SIG-M5 (cell line): ENCODE measurements at places on chromosomes 7 and 10.
A peak's percentile ranks its signal among the peaks of the same experiment; 100 is the strongest.

DNA sequence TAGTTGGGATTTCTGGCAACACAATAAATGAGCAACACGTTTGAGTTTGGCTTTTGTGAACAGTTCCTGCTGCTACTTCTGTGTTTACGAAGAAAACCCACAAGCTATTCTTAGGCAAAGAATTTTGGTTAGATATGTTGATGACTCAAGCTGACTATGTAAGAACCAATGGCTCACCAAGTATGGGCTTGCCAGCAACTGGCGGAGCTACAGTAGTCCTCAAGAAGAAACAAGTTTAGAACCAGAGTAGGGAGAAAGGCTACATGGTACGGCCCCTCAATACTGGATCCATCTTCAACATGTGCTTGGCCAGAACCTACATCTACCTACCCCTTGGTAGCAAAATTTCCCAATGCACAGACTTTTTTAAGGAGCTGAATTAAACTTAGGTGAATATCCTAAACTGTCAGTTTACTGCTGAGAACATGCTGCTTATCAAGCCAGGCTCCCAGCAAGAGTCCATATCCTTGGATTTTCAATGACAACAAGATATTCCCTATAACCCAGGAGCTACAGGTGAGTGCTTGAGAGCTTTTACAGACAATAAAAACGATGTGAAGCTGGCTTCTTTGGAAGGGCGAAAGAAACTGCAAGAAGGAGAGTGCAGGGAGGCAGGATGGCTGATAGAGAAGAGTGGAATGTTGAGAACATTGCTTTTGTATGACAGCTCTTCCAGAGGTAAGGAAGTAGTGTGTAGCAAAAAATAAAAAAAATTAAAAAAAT, 74.3 kb upstream of the ASAH2 start:
- DNase-seq: peak; percentile 42

- DNase-seq: no peak
Measured at GRCh38 chr10:95537542-95537927, 23.6 kb downstream of the SORBS1 start.

DNA sequence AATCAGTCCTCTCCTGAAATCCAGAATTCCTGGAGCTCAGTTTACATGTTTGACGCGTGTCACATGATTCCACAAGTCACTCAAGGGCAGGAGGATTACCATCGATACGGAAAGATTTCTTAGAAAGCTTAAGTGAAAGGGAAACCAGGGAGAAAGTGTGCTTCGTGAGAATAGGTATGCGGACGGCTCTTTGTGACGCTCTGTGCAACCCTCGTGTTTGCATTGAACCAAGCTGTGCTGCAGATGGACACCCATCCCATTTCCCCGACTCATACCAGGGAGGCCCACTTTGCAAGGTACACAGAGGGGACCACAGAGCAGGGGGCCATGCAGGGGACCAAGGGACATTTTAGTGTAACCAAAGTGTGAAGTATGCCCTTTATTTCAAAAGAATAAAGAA, 43.2 kb downstream of the IKZF1 start:
- no peak for DNase-seq

DNA sequence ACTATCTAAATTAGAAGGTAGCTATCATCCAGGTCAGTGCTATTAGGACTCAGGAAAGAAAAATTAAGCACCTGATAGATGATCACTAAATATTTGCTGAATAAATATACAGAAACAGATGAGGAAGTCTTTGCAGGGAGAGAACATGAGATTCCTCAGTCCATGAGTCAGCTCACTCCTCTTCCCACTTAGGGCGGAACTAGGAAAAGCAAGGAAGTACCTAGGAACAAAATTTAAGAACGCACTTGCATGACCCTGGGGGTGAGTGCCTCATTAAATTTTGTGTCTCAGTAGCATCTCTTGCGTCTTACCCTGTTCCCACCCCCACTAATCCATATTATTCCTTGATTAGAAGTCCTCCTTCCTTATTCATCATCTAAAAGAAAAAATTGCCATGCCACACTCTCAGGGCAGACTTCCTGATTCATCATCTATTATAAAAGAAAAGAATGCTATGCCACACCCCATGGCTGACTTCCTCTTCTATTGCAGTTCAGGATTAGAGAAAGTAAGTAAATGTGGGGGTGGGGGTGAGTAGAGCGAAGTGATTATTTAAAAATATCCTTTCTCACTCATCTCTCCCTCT, 208.8 kb downstream of the THSD7A start:
- no peak for DNase-seq

DNA sequence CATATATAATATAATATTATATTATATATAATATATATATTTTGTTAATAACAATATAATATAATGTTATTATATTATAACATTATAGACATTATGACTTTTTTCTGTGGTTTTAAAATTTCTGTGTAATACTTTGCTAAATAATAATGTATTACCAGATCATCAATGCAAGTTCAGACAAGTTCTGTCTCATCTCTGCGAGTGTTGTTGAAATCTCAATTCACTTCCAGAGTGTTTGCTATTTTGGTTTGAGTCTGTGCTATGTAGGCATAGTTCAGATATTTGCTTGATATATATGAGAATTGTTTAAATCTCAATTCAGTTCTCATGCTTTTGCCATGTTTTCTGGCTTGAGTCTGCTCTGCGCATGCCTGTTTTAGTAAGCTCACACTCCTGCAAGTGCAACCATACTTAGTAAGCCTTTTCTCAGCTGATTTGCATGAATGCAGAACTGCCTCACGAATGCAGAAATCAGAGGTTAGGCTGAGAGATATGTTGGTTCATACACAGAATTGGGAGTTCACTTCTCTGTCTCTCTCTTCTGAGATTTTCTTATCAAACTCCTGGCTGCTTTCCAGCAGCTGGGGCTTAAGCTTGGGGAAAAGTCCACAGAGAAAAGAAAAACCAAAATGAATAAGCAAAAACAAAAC, 830.2 kb upstream of the SORCS1 start:
- DNase-seq: no peak

- DNase-seq: no peak
Measured at GRCh38 chr10:3365630-3366029, 193.0 kb upstream of the PITRM1 start.

DNA sequence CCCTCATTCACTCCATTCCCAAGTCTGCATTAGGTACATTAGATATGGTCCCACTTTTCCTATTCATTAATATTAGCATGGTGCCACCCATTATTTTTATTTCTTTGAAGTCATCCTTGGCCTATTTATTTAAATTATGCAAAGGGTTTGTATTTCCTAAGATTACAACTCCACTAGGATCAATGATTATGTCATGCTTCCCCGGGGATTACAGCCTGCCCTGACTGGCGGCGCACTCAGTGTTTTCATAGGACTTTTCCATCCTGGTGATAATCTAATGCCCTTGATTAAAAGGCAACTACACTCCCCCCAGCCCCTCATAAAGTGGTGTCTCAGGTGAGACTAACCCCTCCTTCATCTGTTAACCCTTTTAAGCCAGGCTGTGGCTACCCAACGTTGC, 187.2 kb downstream of the POU6F2 start:
- no peak for DNase-seq

DNA sequence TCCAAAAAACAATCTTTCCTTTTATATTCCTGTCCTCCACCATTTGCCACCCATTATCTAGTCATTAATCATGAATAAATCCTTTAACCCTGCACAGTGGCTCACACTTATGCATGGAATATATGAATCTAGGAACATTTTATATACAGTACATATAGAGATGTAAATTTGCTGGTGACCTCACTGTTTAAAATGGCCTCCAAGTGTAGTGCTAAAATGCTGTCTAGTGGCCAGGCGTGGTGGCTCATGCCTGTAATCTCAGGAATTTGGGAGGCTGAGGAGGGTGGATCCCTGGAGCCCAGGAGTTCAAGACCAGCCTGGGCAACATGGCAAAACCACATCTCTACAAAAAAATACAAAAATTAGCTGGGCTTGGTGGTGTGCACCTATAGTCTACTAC, 9.6 kb downstream of the NANOS1 start:
- DNase-seq: no peak

- DNase-seq: peak; percentile 1
Measured at GRCh38 chr10:21953585-21954057, 49.9 kb downstream of the DNAJC1 start.

DNA sequence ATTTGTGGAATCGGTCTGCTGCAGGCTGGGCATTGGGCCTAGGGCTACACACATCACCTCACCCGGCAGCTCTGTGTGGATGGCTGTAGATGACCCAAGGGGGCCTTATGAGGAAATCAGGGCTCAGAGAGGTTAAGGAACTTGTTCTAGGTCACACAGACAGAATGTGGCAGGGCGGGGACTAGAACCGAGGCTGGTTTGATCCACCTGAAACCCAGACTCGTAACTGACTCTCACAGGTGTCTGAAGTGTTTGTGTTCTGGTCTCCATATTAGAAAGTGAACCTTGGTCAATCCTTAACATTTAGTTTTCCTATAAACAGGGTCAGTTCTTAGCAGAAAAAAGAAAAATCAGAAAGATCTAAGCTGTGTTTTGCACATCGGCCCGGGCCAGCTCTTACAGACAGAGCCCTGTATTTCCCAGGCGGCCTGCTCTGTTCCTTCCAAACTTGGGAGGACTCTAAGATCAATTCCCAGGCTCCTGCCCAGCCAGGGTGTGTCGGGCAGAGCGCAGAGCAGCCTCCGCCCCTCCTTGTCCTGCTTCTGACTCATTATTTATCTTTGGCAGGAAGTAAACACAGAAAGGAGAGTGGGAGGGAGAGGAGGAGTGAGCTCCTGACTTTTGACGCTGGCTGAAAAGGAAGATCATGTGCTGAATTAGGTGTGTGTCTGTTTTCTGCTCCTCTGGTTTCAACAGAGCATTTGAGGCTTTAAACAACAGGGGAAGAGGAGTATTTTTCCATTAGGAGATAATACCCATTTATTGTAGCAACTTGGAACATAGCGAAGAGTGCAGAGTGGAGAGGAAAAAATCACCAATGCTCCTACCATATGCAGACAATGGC, 74.1 kb downstream of the TACC2 start:
- DNase-seq: no peak

GRCh38 chr10:77172086-77172485, 465.5 kb downstream of the KCNMA1 start:
- DNase-seq: no peak

- DNase-seq: no peak
Measured at GRCh38 chr10:10392511-10392910, 625.2 kb upstream of the CELF2 start.

DNA sequence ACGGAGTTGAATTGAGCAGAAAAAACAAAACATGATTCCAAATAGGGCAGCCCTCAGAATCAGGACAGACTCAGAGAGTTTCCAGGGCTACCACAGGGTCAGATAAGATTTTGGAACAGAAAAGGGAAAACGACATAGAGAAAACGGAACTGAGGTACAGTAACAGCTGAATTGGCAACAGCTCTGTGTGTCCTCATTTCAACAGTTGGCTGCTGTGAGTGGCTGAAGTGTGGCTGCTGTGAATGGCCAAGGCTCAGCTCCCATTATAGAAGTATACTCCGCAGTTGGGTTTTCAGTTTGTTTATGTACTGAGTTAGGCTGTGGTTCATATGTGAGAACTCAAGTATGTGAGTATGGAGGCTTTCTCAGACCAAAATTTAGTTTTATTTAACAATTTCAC, 32.0 kb downstream of the ANTXRL start:
- no peak for DNase-seq

GRCh38 chr7:110804501-110804900, 286.4 kb upstream of the LRRN3 start:
- DNase-seq: no peak

DNA sequence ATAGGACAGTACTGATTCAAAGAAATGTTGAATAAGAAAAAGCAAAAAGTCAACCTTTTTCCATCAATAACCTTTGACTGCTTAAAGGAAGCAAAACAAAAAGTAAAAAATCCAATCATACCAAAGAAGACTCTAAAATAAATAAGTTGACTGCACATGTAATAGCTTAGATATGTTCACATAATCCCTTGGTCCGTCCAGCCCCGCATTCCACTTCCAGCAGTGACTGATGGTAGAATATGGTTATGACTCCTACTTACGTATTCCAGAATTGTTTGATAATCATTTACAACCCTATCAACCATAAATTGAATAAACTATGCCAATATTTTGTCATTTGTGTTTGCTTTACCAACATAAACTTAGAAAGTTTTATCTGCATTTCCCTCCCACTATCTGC, 77.9 kb downstream of the CTNNA3 start:
- DNase-seq: no peak

- DNase-seq: no peak
Measured at GRCh38 chr7:90383861-90384260, 19.4 kb upstream of the CLDN12 start.

DNA sequence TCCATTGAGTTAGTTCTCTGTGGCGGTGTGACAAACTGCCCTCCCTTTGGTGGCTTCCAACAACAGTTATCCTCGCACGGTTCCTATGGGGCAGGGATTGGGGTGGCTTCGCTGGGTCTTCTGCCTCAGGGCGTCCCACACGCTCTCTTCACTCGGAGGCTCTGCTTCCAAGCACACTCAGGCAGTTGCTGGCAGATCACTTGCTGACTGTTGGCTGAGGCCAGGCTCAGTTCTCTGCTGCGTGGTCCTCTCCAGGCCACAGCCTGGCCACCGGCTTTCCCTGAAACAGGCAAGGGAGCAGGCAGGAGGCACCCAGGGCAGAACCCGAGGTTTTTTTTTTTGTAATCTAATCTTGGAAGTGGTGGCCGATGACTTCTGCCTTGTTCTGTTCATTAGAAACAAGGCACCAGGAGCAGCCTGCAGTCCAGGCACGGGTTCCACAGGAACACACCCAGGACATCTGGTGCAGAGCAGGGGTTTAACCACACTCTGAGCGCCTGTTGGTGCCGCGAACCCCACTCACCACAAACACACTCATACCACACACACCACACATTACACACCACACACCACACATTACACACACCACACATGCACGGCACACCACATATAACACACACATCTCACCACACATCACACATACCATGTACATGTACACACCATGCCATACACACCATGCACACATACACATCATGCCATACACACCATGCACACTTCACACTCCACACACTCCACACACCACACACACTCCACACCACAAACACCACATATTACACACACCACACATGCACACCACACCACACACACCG, 112.2 kb downstream of the PTPN20 start:
- DNase-seq: no peak

DNA sequence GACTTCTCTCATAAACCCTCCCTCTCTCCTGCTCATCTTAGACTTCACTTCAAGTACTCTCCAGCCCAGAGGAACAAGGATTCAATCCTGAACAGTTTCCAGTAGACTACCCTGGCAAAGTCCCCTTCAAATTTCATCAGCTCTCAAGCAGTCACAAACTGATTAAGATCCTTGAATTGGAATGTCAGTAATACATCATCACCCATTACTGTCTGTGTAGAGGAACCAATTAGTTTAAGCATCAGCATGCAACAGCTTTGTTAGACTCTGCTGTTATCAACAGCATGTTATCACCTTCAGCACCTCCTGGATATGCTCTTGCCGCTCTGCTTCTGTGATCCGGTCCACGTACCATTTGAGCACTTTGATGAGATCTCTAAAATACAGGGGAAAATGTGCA, 307.0 kb upstream of the IMMP2L start:
- no peak for DNase-seq

GRCh38 chr7:155918720-155919390, 106.6 kb upstream of the SHH start:
- DNase-seq: no peak

- no peak for DNase-seq
Measured at GRCh38 chr10:125165584-125166573, 5.5 kb upstream of the CTBP2 start.
